Kidney capillary endothelial cell (primary cell): ENCODE measurements at places on chromosomes 3 and 15.

- peak; percentile 9 for DNase-seq
Observed at GRCh38 chr3:146817704-146818103, 212.6 kb upstream of the PLSCR5 start.

DNA sequence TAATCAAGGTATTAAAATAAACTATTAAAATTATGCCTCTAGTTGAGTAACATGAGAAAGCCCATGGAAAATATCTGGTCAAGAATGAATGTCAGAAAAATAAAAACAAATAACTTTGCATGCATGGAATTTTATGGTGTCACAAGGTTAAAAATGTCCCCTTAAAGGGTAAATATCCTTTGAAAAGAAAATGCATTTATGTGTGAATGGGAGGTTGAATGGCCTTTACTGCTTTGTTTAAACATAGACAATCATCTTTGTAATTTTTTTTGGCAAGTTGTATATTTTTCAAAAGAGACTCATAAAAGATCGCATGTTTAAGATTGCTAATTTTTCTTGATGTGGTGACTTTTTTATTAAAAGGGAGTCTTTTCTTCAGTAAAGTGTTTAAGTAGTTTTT, 564.2 kb downstream of the NR2F2 start:
- no peak for DNase-seq

DNA sequence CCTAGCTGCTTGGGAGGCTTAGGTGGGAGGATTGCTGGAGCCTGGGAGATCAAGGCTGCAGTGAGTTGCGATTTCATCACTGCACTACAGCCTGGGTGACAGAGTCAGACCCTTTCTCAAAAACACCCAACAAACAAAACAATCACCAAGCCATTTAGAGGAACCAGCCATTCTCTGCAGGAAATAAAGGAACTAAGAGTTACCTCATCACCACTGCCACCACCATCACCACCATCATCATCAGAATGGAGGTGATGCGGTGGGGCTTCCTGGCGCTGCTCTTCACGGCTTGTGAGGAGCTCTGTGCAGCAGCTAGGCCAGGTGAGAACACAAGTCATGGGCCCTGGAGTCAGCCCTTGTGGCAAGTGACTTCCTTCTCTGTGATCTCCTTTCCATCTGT, 37.7 kb upstream of the KLHL25 start:
- DNase-seq, result no peak

DNA sequence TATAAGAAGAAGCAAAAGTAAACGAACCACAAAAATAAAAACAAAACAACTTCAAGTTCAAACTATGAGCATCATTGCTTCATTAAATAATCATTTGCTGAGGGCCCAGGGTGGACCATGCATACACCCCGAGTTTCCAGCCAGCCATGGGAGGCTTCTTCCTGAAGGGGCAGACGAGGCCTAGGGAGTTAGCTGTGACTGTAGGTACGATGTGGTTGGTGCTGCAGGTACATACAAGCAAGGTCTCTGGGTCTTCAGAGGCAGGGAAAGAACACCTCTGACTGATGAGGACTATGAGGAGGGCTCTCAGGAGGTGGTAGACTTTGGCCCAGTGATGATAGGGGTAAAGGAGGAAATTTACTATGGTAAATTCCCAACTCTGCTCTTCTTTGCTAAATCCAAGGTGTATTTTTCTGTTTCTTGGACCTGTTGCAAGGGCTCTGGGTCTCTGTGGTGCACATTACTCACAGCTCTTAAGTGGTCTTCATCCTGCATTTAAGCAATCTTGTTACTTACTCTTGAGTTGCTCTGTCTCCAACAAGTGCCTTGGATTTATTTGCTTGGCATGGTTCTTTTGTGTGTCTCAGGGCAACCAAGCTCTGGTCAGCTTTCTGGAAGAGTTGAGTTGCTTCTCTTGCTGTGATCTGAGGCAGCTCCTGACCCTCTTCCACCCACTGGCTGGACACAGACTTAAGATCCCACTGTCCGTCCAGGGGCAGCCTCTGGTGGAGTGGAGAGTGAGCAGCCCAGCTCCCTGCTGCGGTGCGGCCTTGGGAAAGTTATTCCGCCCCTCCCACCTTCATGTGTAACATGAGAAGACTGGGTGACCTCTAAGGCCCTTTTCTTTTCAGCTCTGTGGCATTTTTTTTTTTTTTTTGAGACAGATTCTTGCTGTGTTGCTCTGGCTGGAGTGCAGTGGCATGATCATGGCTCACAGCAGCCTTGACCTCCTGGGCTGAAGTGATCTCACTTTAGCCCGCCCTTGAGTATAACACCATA, 56.1 kb upstream of the KIF23 start:
- DNase-seq, result no peak

GRCh38 chr15:64621056-64621455, 154.3 kb downstream of the RBPMS2 start:
- no peak for DNase-seq

DNA sequence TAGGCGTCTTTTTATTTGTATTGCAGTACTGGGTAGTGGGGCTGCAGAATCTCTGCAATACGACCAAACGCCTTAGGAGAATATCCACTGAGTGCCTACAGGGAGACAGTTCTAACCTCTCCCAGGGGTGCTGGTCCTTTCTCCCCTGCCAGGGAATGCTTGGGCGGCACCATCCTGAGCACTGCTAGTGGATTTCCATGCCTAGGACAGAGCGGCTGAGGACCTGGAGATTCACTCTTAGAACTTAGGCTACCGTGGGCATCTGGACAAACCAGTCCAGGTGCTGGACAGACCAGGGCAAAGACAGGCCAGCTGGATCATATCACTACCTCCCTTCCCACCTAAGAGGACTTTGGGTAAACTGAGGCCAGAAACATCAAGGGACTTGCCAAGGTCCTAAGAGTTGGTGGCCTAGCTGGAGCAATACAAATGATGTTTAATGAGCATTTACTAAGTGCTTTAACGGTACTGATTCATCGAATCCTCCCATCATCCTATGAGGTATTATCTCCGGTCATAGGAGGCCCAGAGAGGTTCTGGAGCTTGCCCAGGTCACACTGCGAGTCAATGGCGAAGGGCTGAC, 902 bp downstream of the TMEM44 start:
- no peak for DNase-seq

GRCh38 chr15:67085818-67086636, 20.6 kb downstream of the SMAD3 start:
- DNase-seq, result no peak

DNA sequence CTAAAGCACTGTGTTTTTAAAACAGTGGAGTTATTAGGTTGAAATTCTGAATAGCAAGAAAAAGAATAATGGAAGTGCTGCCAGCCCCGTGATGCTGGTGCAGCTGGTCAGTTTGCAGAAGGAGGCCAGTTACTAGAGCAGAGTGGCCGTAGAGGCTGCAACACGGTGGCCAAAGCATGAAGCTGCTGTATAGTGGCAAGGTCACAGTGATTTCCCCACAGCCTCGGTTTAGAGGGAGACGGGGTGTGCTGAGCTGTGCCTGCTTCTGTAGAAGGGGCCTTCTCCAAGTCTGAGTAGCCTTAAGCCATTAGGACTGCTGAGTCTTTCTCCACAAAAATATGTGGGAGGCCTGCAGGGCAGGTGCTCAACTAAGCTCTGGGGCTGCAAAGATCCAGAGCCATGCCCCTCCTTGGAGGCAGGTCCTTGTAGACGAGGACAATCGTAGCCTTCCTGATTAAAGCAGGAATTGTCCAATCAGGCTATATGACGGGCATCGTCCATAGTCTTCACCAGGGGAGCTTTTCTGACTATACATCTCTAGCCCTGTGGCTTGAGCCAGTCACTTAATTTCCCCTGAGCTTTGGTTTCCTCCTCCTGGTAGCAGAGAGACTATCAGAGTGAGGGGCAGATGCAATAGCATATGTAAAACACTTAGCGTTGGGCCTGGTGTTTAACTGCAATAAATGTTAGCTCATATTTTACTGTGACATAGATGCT, 151.6 kb downstream of the PGPEP1L start:
- DNase-seq, result no peak

DNA sequence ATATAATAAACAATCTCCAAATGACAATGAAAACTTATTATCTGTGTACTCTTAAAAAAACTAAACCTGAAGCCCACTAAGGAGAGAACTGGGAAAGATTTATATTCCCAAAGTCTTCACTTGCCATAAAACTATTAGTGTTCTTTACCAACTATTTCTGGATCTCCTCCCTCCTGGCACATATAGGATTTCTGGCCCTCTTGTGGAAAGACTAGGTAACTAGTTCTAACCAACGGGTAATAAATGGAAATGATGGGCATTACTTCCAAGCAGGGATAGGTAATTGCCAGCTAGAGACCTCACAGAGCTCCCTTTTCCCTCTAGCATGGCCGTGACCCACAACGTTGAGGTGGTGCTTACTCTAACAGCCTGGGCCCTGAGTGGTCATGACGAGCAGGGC, 110.1 kb downstream of the DNAH12 start:
- peak; percentile 27 for DNase-seq

DNA sequence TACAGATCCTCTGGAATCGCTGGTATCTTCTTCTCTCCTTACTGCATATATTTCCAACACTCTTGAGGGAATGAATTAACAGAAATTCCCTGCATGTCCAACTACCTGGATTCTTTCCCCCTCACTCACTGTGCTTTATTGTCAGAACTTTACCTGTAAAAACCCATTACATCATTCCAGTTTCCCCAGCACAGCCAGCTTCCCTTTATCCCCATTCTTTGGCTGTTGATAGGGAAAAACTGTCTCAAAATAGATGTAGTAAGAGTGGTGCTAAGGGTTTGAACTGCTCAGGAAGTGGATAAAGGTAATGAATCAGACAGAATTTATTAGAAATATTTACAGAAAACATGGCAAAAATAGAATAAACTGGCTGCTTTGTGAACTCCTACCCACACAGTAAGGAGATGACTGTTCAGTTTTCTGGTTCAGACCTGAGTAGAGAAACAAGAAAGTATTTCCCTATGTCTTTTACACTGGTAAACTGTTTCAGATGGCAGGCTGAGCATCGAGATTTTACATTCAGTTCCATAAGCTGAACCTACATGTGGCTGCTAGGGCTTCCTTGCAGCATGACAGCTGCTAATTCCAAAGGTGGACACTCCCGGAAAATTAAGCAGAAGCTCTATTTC, 188.4 kb downstream of the CPNE4 start:
- no peak for DNase-seq

DNA sequence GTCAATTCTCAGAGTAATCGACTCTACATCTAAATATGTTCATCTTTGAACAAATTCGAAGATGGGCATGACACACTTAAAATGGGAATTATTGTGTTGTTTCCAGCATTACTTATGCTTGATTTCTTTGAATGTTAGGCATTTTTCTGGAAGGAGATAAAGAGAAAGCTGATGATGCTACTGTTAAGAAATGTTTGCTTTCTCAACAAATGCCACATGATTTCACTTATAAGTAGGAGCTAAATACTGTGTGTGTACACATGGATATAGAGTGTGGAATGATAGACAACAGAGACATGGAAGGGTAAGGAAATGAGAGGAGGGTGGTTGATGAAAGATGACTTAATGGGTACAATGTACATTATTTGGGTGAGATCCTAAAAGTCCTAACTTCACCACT, 400.9 kb downstream of the TBL1XR1 start:
- DNase-seq, result no peak

DNA sequence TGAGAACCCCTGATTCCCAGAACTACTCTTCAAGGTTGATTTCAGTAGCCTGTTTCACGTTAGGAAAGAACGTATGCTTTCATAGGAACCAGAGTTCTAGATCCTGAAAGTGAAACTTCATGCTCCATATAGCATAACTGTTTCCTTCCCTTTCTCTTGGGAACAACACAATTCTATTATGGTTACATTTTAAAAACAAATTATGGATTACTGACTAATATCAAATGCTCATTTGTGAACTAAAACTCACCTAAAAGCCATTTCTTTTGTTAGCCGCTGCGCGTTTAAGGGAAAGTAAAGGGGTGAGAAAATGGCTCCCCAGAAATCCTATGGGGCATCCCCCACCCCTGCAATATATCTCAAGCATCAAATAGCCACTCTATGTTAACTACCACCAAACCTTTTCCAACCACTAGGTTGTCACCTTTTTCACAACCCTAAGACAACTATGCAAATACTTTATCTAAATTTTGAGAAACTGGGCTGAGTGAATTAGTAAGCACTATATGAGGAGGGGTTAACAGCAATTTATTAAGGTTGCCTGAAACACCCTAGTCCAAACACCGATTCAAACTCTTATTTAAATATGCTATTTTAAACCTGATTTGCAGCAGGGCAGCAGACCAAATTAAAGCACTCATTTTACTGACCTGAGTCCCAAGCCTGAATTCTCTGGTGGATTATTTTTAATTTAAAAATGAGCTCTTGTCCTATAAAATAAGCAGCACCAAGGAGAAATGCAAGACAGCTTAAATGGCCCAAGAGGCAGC, 2.4 kb downstream of the SIAH2 start:
- no peak for DNase-seq

DNA sequence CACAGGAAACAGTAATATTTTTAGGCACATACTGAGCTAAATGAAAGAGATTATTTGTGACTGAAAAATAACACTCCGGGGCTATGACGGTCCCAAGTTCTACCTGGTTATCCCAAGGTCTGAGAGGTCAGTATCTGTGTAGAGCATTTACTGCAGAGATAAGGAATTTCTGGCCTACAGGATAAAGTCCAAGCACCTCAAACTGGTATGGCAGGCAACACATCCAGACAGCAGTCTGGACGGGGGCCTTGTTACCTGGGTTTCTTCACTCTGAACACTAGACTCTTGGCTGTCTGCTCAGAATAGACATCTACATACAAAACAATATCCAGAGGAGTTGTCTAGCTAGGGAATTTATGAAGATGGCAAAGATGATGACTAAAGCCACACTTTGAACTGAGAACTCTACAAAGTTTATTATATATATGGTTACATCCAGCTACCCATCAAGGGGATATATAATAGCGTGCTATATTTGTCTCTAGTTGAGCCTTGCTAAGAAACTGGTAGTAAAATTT, 42.0 kb upstream of the CLRN1 start:
- DNase-seq, result no peak

DNA sequence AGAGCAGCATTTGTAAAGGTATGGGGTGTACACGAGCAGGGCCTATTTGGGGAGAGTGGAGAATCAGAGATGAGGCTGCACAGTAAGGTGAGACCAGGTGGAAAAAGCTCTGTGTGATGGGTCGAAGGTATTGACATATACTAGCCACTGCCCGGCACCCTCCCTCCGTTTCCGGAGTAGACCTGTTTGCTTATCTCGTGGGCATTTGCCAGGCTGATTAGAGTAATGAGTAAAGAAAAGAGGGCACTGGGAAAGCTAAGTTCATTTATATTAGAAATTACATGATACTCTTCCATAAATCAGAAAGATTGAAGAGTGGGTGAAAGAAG, 46.2 kb upstream of the ATG7 start:
- DNase-seq, result no peak

DNA sequence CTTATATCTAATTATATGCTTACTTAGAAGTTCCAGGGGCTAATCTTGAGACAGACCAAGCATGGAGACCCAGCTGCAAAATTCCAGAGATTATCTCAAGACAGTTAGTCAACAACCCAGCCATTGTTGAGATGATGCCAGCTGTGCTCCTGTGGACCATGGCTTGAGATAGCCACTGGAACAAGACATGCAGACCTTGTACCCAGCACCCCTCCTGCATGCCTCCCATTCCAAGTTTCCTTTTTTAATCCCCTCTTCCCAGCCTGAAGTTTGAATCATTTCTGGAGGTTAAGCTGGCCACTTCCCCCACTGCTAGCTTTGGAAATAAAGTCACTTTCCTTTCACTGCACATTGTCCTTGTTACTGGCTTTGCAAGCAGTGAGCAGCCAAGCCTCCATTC, 53.8 kb downstream of the IMPG2 start:
- DNase-seq, result no peak
